Foreskin melanocyte (primary cell): ENCODE measurements at places on chromosomes 3 and 15.

GRCh38 chr15:28114721-28115622, 15.9 kb upstream of the OCA2 start:
- no peak for DNase-seq

DNA sequence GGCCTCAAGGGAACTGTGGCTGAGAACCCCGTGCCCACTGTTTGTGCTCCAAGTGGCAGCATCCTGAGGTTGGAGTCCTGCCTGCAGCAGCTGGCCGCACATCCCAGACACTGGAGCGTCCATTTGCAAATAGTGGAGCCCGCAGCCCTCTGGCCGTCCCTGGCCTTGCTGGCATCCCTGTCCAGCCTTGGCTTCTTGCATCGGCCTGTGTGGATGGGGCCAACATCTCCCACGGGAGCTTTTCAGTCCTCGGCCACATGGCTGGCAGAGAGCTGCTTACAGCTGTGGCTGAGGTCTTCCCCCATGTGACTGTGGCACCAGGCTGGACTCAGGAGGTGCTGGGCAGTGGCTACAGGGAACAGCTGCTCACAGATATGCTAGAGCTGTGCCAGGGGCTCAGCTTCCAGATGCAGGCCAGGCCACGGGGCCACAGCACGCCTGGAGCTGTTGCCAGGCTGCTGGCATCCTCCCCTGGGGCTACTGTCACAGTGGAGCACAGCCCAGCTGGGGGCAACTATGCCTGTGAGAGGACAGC, 71.2 kb downstream of the FAM43A start:
- DNase-seq, result no peak

GRCh38 chr3:83122774-83123350, 1361.4 kb upstream of the GBE1 start:
- DNase-seq, result no peak

GRCh38 chr15:69090197-69090948, 70.1 kb upstream of the GLCE start:
- no peak for DNase-seq

- peak; percentile 74 for DNase-seq
These were observed 134.4 kb downstream of the TMCO5A start for GRCh38 chr15:38068626-38069391.
